ENCODE measurements at places on chromosomes 1 and 21.

GRCh38 chr1:34695580-34695979, 59.3 kb upstream of the GJB5 start:
- no peak for DNase-seq

DNA sequence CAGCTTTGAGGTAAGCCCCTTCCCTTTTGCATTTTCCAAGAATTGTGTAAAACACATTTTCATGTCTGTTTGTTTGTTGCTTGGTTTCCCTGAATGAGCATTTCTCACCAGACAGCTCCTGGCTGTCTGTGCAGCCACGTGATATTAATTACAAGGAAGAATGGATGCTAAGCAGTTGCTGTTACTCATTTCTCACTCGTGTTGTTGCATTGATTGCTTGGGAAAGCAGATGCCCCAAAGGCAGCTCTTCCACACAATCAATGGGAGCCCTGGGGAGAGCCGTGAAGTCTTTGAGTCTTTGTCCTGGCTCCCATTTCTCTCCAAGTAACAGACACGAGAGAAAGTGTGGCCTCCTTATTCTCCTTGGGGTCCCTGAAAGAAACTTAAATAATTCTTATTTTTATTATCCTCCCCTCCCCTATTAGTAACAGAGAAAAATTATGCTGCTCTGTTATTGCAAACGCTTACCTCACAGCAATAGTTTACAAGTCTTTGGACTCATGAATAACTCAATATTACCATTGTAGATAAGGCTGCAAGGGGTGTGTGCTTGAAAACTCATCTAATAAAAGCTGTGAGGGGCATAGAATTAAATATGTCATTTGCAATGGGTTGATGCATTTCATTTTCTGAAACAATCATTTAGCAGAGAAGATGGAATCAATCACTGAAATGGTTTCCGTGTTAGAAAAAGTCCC, 127.7 kb upstream of the CAMK1G start:
- DNase-seq = no peak

DNA sequence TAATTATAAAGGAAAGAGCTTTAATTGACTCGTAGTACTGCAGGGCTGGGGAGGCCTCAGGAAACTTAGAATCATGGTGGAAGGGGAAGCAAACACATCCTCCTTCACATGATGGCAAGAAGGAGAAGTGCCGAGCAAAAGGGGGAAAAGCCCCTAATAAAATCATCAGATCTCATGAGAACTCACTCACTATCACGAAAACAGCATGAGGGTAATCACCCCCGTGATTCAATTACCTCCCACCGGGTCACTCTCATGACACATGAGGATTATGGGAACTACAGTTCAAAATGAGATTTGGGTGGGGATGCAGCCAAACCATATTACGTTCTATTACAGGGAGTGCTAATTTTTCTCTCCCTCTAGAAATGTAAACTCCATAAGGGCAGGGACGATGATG, 14.2 kb upstream of the MRPS14 start:
- no peak for DNase-seq

GRCh38 chr1:24589200-24589599, 33.3 kb downstream of the NCMAP start:
- DNase-seq = no peak

- DNase-seq = no peak
Measured at GRCh38 chr21:35988416-35989137, 71.7 kb downstream of the SETD4 start.

GRCh38 chr21:38287476-38287875, 30.7 kb downstream of the KCNJ15 start:
- DNase-seq = no peak

DNA sequence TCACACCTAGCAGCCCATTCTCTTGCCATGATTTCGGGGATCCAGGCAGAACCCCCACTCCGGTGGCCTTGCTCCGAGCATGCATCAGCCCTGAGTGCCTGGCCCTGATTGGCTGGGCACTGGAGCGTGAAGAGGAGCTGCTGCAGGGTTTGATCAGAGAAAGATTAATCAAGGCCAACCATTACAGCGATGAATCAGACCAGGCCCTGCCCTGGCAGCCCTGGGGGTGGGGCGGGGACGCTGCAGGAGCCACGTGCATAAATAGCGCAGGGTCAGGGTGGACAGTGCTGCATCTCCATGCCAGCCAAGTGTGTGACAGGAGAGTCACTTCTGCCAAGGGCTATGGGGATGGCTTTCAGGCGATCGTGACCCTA, 3.4 kb upstream of the FAM131C start:
- DNase-seq = no peak

DNA sequence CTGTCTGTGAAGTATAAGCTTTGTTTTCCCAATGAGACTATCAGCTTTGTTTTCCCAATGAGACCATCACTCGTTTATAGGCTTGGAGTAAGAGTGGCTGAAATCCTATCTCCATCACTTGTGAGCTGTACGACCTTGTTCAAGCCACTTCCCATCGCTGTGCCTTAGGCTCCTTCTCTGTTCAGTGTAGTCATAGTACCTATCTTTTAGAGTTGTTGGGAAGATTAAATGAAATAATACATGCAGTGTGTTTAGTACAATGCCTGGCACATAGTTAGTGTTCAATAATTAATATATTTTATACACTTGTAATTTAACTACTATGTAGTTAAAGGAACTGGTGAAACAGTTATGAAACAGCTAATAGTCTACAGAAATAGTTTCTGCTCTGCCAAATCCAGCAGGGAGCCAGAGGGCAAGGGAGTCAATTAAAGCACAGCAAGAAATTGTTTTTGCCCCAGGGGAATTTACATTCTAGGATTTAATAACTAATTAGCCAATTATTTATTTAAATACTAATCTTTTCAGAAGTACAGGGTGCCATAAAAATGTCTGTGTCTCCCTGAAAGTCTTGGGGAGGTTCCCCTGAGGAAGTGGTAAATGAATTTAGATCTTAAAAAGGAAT, 139.3 kb upstream of the HMCN1 start:
- no peak for DNase-seq

DNA sequence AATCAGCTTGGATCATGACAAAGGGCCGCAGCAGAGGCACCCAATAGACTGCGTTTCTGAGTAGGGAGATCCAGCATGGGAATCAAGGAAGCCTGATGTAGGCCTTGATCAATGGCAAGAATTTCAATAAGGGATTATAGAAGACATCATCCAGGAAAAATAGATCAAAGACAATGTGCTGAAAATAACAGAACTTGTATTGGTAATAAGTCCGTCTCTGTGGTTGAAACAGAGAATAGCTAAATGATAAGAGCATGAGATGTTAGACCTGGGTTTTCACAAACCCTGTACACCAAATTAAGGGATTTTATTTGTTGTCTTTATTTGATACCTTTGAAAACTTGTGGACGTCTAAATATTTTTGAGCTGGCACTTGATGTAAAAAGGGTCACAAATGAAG, 228.0 kb upstream of the SGIP1 start:
- no peak for DNase-seq

DNA sequence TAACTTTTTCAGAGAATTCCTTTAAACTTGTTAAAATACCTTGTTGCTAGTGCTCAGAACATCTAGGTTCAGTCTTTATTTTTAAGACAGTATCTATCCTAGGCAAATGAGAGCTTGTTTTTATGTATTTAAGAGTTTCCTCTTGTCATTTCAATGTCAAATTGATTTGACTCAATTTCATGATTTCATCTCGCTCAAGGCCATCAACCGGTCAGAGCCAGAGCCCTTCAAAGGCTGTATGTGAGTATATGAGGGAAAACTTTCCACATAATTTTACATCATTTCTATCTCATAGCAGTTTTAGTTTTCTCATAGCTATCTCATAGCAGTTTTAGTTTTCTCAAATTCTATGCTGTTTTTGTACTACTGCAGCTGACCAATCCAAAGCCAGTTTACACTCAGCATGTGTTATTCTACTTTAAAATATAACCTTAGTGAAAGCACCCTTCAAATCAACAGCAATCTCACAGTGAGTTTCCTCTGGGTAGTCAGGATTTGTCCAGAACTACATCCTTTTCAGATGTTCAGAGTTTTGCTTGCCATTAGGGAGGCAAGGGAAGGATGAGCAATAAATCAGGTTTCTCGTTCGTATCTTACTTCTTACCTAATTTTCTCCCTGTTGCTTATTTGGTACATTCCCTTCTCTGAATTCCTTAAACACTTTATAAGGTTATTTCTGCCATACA, 12.7 kb downstream of the HNRNPU start:
- no peak for DNase-seq

GRCh38 chr1:53257454-53258081, 19.2 kb upstream of the MAGOH start:
- no peak for DNase-seq

DNA sequence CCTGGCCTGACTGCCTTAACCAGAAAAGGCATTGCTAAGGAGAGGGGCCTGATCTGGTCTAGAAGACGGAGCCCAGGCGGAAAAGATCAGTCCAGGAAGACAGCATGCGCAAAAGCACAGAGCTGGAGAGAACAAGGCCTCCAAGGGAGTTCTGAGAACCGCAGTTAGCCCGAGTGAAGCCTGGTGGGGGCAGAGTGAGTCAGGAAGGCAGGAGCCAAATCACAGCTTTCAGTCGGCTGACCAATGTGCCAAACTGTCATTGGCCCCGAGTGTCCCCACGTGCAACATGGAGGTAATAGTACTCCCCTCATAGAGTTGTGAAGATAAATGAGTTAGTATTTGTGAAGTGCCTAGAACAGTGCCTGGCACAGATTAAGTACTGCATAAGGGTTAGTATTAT, 1.2 kb upstream of the TSPAN2 start:
- no peak for DNase-seq

DNA sequence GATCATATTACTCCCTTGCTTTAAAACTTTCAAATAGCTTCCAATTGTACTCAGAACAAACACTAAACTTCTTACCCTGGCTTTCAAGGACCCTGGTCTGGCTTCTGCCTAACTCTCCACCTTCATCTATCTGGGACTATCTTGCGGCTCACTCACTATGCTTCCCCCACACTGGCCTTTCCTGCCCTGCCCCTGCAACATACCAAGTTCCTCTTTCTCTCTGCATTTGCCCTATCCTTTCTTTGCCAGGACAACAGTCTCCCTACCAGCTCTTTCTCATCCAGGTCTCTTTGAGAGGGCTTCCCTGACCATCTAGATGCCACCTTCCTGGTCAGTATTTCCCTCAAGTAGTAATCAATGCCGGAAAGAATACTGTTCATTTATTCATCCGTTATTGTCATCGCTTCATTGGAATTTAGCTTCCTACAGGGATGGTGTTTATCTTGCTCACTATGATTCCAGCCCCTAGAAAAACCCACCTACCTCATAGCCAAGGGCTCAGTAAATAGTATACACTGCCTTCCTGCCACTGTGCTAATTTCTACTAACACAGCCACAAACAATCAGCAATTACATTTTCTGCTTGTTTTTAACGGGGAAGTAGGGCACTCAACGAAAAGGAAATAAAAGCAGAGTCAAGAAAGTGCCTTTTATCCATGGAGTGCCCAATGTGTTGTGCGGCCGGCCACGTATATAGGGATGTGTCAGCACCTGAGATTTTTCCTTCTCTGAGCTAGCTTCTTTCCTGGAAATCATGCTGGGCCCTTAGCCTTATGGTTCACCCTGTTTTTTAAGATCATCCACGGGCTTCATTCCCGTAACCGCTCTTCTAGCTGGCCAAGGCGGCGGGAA, 521 bp upstream of the CDC7 start:
- DNase-seq = no peak

GRCh38 chr1:166544561-166544960, 294.7 kb upstream of the POGK start:
- no peak for DNase-seq

DNA sequence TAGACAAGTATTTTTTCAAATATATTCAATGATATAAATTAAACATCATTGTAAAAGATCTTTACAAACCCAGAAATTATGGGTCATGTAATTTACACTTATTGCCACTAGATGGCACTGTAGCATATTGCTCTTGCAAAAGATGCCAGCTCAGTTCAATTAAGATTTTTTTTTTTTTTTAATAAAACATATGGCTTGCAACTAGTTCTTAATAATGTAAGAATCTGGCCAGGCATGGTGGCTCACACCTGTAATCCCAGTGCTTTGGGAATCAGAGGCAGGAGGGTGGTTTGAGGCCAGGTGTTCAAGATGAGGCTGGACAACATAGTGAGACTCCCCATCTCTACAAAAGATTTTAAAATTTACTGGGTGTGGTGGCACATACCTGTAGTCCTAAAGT, 49.4 kb upstream of the DESI2 start:
- DNase-seq = no peak

DNA sequence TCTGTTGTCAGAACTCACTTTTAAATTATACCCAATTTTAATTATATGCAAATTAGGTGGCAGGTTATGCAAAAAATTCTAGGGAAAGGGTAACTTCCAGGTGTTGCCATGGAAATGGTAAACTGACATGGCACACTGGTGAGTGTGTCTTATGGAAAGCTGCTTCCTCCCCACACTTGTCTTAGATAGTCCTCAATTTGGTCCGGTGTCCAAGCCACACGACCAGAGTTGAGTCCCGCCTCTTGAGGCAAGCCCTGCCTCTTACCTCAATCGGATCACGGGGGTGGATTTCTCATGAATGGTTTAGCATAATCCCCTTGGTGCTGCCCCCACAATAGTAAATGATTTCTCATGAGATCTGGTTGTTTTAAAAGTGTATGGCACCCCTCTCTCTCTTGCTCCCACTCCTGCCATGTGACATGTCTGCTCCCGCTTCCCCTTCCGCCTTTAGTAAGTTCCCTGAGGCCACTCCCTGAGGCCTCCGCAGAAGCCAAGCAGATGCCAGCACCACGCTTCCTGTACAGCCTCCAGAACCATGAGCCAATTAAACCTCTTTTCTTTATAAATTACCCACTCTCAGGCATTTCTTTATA, 74.9 kb downstream of the MATN1 start:
- no peak for DNase-seq

GRCh38 chr1:234544087-234544579, 65.2 kb upstream of the TARBP1 start:
- no peak for DNase-seq

DNA sequence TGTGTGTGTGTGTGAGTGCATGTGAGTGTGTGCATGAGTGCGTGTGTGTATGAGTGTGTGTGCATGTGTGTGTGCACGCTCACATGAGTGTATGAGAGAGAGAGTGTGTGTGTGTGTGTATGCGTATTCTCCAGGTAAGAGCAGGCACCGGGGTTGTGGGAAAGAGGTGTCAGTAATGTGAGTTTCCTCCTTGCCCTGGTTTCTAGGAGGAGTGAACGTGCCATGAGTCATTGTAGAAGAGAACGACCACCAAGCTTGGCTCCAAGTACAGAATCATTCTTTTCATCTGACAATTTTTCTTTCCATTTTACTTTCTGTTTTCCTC, 79.1 kb downstream of the POFUT2 start:
- DNase-seq = no peak

All from SW 1271 (cell line).